ENCODE measurements at places on chromosomes 12 and 14.

GRCh38 chr12:111174251-111174960, 194.5 kb downstream of the PHETA1 start:
- no peak for DNase-seq

DNA sequence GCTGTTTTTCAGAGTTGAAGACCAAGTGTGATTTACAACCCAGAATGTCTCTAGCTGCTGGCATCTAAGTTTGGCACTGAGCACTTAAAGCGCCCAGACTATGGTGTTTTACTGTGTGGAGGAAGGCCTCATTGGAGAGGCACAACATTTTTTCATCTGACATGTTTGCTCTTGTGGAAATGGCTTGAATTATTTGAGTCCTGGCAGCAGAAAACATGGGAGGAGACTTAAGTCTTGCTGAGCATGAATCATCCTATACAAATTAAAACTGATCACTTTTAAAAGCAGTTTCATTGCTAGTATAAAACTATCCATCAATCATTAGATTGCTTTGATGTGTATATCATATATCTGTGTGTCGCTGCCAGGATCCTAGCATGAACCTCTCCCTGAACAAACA, 85.9 kb upstream of the REP15 start:
- no peak for DNase-seq

- no peak for DNase-seq
These were observed 7.7 kb upstream of the PPTC7 start for GRCh38 chr12:110590806-110591326.

- DNase-seq: no peak
These were observed 8.3 kb downstream of the ITPK1 start for GRCh38 chr14:93107453-93107852.

DNA sequence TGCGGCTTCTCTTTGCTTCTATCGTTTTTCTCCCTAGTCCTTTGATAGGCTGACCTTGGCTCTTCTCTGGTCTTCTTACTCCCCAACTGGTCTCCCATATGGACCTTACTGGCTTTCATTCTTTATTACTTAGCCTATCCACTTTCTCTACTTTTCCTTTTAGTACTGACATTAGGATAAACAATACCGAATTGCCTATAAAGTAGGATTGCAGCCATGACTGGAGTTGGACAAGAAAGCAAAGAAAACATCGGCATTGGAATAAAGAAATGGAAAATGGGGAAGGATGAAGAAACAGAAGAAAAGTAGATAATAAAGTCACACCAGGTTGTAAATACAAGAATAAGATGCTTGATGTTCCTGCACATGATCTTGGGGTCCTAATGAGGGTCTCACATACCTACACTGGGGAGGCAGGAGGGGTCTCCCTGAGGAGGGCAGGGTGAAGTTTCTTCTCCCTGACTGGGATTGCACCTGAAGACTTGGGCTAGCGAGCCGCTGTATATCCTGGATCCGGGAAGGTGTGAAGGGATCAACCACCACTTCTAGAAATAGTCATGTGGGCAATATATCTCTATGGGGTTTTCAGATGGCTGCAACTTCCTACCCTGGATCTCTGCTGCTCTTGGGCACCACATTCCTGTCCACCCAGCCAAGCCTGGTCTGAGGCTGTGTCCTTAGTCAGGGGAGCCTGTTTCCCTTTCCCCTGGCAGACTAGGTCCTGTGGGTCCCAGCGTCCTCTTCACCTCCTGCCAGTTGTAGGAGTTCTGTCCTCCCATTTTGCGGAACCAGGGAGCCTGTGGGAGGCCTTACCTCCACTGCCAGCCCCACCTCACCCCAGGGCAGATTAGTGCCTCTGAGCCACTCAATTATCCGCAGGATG, 13.1 kb downstream of the NKX2-1 start:
- no peak for DNase-seq

DNA sequence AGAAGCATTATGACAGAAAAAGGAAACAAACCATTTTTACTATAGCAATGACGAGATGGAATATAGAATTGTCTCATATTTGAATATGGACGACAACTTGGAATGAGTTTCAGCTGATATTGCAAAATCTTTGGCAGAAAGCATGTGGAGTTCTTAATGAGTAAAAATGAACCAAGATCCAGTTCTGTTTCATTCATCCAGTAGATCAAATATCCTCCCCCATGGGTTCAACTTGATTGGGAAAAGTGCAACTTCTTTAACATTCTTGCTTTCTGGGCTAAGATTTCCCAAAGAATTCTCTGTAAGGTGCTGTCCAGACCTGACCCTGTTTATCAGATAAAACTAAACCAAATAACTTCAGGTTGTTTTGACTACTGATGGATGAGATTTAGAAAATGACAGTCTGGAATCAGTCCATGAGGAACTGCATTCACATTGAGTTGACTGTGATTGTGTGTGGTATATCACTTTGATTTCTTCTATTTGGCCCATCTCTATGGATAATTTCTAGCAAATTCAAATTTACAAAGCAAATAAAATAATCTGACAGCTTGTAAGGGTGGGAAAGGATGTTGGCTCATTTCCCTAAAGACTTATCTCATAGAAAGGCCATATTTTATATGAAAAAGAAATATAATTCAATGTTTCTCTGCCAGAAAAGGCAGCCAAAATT, 267.4 kb downstream of the ADAMTS20 start:
- no peak for DNase-seq

GRCh38 chr14:69153873-69154270, 953 bp upstream of the DCAF5 start:
- DNase-seq: no peak

DNA sequence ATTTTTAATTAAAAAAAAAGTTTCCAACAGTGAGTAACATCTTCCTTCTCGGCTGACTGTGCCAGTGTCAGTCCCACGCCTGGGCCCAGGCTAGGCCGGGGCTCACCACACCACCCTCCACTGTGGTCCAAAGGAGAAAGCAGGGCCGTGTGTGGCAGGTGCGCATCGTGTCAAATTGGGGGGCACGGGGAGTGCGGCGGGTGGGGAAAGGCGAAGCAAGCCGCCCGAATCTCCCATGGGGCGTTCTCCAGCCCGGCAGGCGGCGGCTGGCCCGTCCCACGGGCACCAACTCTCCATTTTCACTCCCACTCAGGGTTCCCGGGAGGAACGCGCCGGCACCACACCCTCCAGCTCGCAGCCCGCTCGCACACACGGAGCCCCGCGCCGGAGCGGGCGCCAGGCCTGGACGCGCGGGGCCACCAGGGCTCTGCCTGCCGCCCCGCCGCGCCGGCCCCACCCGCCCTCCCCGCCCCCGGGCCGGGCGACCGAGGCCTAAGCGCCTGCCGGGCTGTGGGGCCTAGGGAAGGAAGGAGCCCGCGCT, 604 bp downstream of the EEA1 start:
- no peak for DNase-seq

DNA sequence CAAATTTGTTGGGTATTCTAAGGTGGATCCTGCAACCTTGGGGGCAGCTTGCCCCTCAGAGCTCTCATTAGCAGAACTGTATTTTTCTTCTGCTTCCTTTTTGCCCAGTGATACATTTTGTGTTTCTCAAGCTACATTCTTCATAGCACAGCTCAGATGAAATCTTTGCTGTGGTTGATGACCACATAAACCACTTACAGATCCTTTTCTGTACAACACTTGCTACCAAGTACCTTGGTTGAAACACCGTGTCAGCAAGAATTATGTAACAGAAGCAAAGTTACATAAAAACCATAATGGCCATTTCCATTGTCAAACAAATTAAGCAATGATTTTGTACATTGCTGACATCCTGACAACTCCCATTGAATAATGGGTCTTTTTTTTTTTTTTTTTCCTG, 9.7 kb upstream of the PLBD1 start:
- DNase-seq: no peak

Data from BE2C (cell line).